Activated T-cell treated with anti-CD3 and anti-CD28 coated beads for 1 hour (primary cell): ENCODE measurements at places on chromosomes 3 and 15.

DNA sequence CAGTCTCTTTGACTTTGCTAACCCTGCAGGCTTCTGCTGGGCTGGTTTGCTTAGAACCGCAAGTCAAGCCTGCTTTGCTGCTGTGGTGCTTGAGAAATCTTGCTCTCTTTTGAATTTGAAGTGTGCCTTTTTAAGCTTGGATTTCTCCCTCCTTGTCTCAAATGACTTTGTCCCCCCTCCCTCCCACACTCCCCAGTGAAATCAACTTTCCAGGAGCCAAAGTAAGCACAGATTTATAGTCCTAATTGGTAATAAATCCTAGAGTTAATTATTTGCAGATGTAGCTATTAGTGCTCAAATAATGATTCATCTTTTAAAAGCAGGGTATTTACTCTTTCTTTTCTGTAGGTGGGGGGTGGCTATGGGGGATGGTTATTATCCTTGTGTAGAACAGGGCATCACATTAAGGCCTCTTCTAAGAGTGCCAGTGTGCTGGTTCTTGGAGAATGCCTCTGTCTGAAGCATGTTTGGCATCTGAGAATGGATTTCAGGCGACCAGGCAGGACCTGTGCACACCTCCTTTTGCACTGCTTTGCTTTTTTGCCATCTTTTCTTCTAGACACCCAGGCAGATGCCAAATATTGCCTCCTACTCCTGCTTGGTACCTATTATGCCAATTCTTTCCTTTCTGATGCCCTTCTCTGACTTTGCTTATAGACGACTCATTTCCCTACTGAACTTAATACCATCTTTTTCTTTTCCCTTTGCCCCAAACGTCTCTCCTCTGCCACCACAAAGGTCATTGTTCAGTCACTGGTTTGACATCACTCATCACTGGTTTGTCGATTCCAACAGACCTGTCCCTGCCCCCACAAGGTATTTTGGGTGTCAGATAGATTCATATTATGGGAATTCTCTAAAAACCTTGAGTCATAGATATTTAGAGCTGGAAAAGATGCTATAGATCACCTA lies 50.7 kb downstream of the CLDN11 start:
- DNase-seq: no peak

- DNase-seq: no peak
These were observed 389.8 kb upstream of the AZI2 start for GRCh38 chr3:28738425-28738824.

- DNase-seq: no peak
These were observed 113.2 kb downstream of the TCF12 start for GRCh38 chr15:57031605-57032004.

DNA sequence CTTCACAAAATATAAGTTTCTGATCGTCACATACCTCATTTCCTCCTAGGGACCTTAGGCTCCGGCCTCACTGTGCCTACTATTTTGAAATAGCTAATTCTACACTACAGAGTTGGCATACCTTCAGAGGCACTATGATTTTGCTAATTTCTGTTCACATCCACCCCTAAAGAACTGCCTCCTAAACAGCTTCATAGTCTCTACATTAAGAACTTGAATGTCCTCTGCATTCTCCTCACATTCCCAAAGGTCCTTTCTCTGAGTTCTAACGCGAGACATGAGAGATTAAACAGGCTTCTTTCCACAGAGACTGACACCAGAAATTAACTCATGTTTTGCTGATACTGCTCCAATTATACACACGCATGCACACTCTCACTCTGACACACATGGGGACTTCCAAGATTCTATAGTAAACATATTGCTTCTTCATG lies 75.5 kb downstream of the DLG1 start:
- DNase-seq: no peak

DNA sequence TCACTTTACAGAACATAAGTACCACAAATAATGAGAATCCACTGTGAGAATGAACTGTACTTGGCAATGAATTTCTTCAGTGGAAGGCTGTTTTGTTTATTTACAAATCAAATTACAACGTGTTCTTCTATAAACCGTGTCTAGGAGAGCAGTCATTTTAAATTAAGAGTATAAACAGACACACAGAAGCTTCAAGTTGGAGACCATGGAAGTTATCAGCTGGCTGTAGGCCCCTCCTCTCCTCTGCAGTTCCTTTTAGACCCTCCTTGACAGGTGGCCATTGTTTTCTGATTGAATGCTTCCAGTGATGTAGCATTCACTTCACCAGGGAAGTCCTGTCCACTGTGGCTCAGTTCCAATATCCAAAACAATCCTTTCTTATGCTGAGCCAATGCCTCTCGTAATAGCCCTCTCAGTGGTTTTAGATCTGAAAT lies 7.3 kb upstream of the MAPK6 start:
- no peak for DNase-seq

DNA sequence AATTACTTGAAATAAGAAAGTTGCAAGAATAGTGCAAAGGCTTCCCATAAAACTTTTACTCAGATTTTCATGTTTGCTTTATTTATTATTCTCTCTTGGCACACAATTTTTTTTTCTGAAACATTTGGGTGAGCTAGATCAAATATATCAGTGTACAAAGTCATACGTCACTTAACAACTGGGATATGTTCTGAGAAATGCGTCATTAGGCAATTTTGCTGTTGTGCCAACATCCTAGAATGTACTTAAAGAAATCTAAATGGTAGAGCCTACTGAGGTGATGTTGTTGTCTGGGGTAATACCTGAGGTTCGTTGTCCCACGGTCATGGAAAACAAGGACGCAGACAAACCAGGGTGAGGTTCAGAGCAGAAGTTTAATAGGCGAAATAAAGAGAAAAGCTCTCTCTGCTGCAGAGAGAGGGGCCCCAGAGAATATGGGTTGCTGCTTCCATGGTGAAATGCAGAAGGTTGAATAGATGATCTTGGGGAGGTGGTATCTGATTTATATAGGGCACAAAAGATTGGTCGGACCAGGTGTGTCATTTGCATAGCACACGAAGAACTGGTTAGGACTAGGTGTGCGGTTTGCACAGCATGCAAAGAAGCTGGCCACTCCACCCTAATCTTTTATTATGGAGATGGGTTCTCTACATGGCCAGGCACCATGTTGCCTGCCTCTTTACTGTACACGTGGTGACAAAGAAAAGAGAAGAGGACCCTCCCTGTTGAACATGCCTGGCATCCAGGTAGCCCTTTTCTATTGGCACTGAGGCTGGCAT lies 8.8 kb upstream of the GRAMD1C start:
- DNase-seq: no peak

- DNase-seq: no peak
These were observed 654.9 kb upstream of the KCNMB2 start for GRCh38 chr3:177881351-177881750.

GRCh38 chr15:59999612-60000112 lies 4.4 kb upstream of the FOXB1 start:
- DNase-seq: no peak

DNA sequence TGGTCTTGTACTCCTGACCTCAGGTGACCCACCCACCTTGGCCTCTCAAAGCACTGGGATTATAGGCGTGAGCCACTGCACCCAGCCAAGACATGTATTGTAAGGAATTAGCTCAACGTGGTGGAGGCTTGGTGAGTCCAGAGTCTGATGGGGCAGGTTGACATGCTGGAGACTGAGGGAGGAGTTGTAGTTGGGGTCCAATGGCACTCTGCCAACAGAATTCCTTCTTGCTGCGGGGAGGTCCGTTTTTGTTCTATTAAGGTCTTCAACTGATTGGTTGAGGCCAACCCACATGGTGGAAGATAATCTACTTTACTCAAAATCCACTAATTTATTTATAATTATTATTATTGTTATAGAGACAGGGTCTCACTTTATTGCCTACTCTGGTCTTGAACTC lies 30.1 kb downstream of the PLA2G4D start:
- DNase-seq: no peak

GRCh38 chr3:13642597-13642996 lies 93.7 kb downstream of the FBLN2 start:
- no peak for DNase-seq

DNA sequence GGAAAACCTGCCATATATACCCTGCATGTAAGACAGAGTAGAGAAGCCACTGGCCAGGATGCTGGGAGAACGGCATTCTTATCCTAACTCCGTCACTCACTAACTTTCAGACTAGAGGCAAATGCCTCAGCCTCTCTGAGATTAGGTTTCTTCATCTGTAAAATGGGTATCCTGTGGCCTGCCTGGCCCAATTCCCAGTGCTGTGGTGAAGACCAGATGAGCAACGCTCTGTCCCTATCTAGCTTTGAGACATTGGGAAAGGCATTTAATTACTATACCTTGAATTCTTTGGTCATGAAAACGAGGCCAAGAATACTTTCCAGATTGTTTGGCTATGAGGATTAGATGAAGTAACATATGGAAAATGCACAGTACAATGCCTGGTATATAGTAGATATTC lies 35.9 kb downstream of the CEMIP start:
- no peak for DNase-seq

GRCh38 chr3:107813026-107813425 lies 277.8 kb downstream of the CD47 start:
- DNase-seq: no peak

- no peak for DNase-seq
These were observed 74.7 kb downstream of the ZNF148 start for GRCh38 chr3:125300416-125300815.

GRCh38 chr15:76184650-76185035 lies 124.9 kb downstream of the TMEM266 start:
- DNase-seq: no peak

DNA sequence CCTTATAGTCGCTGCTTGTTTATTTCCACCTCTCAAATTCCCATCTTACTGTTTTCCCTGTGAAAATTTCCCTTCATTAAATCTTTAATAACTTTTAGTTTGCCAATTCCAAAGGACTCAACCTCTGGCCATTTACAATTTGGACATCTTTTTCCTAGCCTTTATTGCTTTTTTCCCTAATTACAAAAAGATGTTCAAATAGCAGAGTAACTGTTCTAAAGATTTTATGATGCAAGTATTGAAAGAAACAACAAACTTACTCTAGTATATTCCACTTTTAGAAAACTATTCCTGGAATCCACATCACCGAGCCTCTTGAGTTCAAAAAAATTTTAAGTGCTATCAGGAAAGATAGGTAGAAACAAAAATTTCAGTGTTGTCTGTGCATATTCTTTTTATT lies 174.1 kb upstream of the UBE2E2 start:
- DNase-seq: no peak

- no peak for DNase-seq
These were observed 22.8 kb downstream of the EMC7 start for GRCh38 chr15:34078900-34079299.

DNA sequence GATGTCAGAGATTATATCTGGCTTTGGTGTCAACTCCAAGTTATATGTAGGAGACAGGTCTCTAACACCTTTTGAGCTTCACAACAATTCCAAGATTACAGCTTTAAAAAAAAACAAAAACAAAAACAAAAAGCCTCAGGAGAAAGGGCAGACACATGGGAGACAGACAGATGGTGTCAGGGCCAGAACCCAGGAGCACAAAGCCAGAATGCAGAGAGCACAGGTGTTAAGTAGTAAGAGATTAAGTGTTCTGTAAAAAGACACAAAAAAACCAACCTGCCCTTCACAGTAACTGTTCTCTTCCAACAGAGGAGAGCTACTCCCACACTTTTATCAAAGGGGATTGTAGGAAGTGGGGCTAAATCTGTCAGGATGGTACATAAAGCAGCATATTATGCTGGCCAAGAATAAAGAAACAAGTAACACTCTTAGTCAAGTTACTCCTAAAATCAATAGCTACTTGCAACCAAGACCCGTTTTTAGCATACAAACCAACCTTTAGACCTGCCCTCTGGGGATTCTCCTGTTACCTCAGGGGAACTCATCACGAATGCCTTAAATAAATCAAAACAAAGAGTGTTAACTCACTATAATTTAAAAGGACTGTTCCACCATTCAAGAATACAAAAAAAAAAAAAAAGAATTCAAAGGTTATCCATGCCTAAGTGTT lies 5.9 kb downstream of the CPEB1 start:
- DNase-seq: no peak

- no peak for DNase-seq
These were observed 72.4 kb upstream of the TRPM1 start for GRCh38 chr15:31173790-31174450.

DNA sequence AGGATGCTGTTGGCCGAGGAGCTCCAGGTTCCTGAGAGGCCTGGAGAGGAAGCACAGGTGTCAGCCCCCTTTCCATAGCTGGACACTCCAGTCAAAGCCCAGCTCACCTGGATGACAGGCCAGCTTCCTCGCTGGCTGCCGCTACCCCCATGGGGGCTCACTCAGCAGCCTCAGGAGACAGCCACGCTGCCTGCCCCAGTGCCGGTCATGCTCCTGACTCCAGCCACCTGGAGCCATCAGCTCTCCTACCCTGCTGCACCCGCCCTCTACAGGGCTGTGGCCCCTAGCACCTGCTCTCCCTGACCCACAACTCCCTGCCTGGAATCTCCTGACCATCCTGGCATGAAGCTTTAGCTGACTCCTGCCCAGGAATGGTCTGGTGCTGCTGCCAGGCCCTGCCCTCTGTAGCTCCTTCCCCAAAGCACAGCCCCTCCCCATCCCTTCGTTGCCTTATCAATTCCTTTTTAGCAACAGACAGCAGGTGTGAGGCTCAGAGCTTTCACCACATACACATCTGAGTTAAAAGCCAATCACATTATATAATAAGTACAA lies 94.2 kb downstream of the NUP210 start:
- no peak for DNase-seq

DNA sequence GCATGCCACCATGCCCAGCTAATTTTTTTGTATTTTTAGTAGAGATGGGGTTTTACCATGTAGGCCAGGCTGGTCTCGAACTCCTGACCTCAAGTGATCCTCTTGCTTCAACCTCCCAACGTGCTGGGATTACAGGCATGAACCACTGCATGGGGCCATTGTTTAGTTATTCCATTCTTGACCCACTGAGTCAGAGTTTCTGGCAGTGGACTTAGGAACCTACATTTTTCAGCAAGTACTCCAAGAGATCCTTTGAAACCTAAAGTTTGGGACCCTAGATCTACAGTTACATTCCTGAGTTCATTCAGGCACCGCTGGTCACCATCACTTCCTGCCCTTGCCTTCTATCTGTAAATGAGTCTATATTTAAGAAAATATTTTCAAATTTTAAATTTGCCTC lies 1.4 kb upstream of the TNFSF10 start:
- DNase-seq: no peak

- DNase-seq: no peak
These were observed 7.3 kb downstream of the NGLY1 start for GRCh38 chr3:25775936-25776335.

GRCh38 chr3:115052906-115053305 lies 94.2 kb downstream of the ZBTB20 start:
- DNase-seq: no peak

DNA sequence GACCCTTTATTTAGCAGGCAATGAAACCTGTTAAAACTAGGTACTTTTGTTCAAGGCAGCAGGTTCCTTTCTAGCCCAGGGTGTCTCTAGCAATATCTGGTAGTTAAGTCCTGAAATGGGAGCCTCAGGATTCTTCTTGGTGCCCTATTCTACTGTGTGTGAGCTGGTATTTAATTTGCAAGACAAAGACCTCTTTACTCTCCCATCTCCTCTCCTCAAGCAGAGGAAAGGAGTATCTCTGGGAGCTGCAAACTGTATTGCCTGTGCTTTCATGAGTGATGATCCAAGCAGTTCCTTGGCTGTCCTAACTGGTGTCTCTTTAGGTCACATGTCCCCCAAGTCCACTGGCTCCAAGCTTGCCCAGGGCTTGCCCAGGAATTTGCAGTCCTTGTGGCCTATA lies 188.2 kb downstream of the SI start:
- no peak for DNase-seq
